ENCODE measurements at places on chromosomes 7 and 10.

GRCh38 chr7:1249731-1250130, 17.1 kb downstream of the UNCX start:
- no peak for DNase-seq

DNA sequence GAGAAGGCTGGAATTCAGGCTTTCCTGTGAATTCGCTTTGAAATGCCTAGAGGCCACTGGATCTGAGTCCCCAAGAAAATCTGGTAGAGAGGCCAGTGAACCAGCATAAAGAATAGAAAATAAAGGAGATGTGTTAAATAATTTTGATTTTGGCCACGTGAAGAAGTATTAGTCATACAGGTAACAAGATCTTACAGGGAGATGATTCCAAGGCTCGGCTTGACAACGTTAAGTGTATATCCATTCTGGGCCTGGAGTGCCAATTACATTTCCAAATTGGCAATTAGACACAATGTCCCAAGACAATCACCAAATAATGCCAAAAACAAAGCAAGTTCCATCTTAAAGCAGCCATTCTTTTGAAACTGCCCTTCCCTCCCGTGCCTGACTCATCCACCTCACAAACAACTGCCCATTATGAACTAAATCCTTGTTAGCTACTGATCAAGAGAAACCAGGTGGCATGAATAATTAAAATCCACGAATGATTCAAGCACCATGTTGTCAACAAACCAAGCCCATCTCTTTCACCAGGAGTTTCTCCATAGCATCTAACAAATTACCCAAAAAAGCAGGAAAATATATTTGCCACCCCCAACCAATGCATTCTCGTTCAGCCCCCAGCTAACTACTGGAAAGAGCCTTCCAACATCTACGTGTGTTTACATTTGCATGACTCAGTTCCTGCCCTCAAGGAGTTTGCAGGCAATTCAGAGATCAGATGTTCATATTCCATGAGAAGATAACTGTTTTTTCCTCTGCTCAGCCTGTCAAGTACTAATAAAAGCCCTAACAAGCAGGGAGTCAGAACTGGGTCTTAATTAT, 8.5 kb downstream of the KCNMA1 start:
- DNase-seq, result peak; percentile 58

- no peak for DNase-seq
Observed at GRCh38 chr10:88540351-88540750, 42.8 kb downstream of the RNLS start.

DNA sequence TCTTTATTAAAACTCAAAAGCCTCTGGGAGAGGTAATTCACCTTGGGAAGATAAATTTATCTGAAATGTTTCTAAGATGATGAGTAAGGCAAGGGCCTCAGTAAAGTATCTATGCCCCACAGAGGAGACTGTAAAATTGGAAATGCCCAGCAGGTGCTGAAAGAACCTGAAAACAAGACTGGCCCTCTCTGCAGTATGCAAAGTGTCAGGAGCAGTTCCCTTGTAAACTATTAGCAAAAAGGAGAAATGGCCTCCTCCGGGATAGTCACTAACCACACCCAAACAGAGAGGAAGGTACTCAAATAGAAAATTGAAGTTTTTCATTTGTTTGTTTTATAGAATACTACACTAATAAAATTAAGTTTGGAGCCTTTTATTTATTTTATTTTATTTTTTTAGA, 81.2 kb downstream of the FZD1 start:
- no peak for DNase-seq

GRCh38 chr10:111148025-111148424, 71.2 kb downstream of the ADRA2A start:
- DNase-seq, result no peak

DNA sequence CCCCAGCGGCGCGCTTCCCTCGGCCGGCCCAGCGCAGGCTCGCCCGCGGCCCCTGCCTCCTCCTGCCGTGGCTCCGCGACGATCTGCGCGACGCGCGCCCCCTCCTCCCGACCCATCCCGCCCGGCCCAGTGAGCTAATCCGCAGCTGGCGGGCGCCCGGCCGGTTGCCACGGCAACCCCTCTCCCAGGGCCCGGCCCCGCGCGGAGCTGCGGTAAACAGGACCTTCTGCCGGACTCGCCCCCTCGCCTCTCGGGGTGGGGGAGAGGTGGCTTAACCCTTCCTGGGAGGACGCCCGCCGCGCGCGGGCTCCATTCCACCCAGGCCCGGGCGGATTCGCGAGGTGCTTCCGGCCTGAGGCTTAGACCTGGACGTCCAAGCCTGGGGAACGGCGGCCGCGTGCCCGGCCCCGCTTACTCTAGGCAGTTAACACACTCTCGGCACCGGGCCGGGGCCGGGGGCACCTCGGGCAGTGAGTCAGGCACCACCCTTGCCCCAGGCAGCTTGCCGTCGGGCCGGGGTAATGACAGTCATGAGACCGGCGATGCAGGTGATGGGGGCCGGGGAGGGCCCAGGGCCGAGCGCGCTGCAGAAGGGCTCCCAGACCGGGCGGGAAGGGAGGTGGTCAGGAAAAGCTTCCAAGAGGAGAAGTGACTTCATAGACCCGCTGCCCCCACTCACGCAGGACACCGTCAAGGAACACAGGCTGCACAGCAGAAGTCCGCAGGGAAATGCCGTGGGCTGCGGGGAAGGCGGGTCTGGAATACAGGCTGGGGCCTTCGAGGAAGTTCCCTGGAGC, at the start of gene DENND2A:
TSS of gene DENND2A (minus strand) at position 87 of the 797 bp plus-strand sequence. CDS start 38,416 bp downstream, outside the sequence.
- DNase-seq, result peak; percentile 52

- DNase-seq, result peak; percentile 42
Observed at GRCh38 chr7:131525820-131526219, 30.6 kb downstream of the PODXL start.

DNA sequence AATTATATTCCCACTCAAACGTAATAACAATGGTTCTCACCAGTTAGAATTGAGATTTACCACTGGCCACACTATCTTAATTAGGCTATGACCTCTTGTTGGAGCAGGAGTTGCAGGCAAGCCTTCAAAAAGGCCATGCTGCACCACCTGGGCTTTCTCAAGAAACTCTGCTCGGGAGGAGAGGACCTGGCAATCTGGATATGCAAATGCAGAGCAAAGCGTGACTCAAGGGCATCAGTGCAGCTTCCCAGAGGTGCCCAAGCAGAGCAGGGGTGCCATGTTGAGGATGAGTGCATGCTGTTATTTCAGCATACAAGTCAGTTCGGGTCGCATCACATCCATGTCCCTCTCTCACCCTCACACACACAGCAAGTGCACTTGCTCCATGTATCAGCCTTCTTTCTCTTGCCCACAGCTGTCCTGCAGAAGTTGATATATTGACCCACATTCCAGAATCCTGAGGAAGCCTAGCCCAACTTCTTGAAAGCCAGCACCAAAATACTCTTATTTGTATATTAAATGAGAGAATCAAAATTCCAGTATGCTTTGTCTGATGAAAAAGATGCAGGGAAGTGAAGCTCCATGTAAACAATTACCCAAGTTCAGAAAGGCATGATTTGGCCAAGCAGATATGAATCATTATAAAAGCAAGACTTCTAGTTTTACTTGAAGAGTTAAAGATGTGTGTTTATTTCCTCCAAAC, 55.7 kb upstream of the IL6 start:
- peak; percentile 46 for DNase-seq

GRCh38 chr7:134440067-134440466, 18.8 kb downstream of the AKR1B1 start:
- no peak for DNase-seq

- no peak for DNase-seq
Observed at GRCh38 chr7:73509463-73509862, 12.6 kb downstream of the BAZ1B start.

- peak; percentile 34 for DNase-seq
Observed at GRCh38 chr10:76302961-76303630, 871.7 kb downstream of the LRMDA start.

GRCh38 chr10:120421250-120421649, 35.8 kb upstream of the PLPP4 start:
- no peak for DNase-seq

GRCh38 chr10:7887174-7887816, 69.0 kb downstream of the TAF3 start:
- DNase-seq, result peak; percentile 64

GRCh38 chr7:79570903-79571302, 117.4 kb upstream of the MAGI2 start:
- no peak for DNase-seq

GRCh38 chr7:25716421-25716820, 435.6 kb upstream of the NFE2L3 start:
- DNase-seq, result no peak

DNA sequence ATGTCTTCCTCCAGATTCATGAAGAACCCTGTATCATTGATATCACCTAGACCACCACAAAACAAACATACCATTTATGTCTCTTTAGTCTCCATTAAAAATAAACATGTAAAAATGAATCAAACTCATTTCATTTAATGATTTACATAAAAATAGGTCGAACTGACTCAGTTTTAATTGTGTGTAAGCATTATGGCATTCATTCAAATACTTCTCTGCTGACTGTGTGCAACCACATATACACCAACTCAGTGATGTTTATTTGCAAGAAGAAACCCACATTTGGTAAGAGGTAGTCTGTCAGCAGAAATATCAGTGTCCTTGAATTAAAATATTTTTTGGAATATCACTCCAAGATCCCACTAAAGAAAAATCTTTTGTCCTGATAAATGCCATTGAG, 30.5 kb downstream of the ABCB1 start:
- DNase-seq, result peak; percentile 1

DNA sequence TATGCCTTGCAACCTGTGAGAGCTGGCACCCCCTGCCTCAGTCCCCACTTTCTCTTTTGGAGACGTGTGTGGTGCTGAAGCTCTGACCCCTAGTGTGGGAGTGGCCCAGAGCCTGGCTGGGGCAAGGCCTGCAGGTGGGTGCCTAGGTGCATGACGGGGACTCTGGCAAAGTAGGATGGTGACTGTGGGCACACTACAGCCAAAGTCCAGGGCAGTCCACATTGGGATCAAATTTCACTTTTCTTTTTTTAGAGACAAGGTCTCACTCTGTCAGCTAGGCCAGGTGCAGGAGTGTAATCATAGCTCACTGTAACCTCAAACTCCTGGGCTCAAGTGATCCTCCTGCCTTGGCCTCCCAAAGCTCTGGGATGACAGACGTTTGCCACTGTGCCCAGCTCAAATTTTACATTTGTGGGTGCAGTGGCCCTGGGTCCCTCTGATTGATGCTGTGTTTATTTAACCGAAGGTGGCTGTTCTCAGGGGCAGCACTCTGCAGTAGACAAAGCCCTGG, 52.3 kb downstream of the NEURL1 start:
- DNase-seq, result no peak

DNA sequence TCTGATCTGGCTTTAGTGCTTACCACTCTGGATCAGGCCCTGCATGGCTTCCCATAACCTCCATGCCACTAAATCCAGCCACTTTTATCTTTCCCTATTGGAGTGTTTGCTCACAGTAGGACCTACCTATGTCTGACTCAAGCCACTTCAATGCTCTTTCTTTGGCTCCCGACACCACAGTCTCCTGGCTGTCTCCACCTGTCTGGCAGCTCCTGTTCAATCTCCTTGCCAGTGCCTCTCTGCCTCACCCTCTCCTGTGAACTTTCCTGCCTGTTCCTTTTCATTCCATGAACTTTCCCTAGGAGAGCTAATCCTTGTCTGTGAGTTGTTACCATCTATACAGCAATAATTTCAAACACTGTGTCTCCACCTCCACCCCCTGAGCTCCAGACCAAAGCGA, 82.6 kb upstream of the UCN3 start:
- DNase-seq, result no peak

DNA sequence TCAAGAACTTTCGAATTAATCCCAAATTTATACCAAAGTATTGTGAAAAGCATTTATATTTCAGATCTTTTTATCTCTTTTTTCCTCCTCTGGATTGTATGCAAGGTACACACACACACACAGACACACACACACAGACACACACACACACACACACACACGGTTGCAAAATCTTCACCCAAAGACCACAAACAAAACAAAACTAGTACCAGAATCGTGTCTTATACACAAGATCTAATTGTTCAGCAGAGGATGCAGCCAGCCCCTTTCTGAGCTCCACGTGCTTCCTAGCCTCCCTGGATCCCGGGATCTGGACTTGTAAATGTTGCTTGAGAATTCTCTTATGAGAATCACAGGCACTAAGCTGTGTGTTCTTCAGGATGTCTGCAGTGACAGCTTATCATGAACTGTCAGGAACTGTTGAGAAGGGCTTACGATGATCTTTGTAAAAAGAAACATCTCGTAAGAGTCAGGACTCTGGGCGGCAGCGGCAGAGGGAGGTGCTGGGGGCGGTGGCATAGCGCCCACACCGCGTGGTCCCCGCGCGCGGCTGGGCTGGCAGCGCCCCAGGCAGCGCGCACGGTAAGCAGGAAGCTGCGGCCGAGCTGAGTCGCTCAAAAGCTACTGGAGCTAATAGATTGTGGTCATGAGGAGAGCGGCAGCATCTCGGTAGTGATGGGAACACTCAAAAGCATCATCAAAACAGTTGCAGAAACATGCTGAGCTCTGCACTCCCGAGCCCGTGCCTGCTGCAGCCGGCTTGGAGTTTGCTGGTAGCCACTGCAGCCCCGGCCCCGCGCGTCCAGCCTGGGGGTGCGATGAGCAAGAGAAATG, 277.6 kb downstream of the GATA3 start:
- peak; percentile 68 for DNase-seq

GRCh38 chr10:131436458-131436857, 124.9 kb upstream of the TCERG1L start:
- DNase-seq, result no peak

GRCh38 chr7:103075337-103075918, 488 bp downstream of the ARMC10 start:
- peak; percentile 52 for DNase-seq

DNA sequence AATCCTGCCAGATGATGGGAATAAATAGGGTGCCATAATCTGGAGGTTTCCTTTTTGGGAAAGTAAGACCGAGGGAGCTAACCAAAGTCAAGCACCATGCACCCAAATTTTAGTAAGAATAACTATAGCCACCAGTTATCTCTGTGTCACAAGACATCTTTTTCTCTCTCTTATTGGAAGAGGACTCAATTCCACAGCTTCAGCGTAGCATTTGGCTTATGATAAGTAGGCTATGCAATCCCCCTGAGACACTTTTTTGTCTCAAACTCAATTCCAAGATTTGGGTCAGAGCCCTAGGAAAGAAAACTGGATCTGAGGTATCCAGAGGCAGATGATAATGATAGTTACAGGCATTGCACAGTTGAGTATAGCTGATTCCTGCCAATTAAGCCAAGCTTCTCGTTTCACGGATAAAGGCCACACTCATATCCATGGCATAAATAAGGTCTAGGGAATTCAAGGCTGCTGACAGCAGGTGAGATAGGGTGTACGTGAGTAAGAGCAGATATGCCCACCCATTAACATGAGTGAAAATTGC, 425.2 kb upstream of the CNTNAP2 start:
- no peak for DNase-seq

GRCh38 chr7:34497153-34497777, 160.8 kb upstream of the NPSR1 start:
- DNase-seq, result no peak

DNA sequence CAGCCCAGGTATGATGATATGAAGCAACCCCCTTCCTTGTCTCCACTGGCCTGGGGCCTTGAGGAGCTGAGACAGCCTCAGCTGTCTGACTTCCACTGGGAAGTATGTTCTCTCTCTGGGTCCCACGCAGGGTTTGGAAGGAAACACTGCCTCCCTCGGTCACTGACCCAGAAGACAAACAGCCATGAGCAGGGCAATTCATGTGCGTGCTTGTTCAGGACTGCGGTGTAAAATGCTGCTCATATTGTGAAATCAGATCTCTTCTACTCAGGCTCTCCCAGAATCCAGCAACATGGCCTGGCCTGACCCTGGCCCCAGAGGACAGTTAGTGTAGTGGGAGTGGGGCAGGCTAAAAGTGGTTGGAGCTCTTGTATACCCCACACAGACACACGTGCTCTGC, 2.8 kb downstream of the CLCN1 start:
- DNase-seq, result peak; percentile 75
